Activated CD8-positive, alpha-beta memory T cell treated with anti-CD3 and anti-CD28 coated beads for 1 hour (primary cell): ENCODE measurements at places on chromosomes 2 and 18.

DNA sequence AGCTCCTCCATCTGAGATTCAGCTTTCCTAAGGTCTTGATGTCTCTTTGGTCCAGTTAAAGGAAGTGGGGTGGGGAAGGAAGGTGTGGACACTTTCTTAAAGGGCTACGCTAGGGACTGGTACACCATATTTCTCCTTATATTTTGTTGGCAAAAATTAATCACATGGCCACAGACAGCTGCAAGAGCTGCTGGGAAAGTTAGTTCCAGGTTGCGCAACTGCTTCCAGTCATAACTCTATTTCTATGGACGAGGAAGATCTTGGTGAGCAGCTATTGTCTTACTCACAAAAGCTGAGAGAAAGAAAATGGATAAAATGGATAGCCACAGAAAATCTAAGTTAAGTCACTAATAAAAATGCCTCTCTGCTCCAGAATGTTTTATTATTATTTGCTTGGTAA, 60.7 kb upstream of the PPM1B start:
- no peak for DNase-seq

DNA sequence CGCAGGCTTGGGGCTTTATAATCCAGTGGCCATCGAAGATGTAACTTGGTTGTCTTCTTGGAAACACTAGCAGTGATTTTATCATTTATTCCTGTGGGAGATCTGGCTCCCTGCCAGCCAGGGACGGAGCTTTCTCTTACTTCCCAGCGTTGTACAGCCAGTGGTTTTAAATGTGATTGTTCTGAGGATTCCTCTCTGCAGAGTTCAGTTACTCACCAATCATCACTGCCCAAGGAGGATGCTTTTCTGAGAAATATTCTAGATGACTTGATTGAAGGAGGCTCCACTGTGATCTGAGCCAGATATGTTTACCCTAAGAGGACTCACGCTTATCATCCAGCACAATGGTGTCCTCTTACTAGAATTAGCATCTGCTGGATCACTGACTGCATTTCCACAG, 744.3 kb downstream of the RNF144A start:
- DNase-seq = no peak

DNA sequence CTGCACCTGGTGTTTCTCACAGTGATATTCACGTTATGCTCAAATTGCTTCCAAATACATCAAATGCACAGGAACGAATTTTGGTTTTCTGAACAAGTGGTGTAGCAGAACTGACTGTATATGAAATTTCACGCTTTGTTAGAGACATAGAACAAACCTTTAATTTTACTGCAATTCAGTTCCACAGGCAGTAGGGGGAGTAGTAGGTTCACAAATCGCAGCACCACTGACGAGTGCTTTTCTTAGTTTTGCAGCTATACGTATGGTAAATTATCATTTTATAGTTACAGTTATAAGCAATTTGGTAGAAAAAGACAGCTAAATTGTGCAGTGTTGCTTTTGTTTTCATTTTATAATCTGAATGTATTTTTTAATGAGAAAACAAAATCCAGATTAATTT, 113.3 kb downstream of the KIAA1328 start:
- DNase-seq = no peak

DNA sequence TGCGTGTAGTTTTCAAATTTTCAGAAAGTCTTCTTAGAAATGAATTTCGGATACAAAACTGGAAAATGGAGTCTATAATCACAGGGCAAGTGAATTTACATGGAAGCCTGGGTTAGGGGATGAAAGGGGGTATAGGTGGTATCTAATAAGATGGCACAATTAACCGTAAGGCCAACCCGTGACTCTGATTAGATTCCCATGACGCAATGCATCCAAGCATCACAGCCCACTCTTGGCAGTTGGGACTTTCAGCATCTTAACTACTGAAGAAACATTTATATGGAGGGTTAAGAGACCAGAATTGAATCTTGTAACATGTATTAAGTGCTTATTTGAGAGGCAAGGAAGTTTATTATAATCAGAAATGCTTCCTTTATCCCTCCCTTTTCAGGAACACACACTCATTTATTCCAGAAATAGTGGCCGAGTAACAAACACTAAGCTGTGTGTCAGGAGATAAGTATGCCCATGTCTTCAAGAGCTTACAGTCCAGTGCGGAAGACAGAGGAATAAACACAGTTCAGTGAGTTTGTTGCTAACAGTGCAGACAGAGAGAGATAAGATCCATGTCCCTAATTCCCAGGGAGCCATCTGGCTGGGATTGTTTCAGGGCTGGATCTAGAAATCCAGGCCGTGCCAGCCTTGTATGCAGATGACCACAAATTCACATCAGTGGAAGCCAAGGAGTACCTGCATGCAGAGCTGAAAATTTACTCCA, 151.2 kb downstream of the ANTXR1 start:
- DNase-seq = no peak

- DNase-seq = no peak
Measured at GRCh38 chr18:10913919-10914318, 235.4 kb downstream of the PIEZO2 start.

DNA sequence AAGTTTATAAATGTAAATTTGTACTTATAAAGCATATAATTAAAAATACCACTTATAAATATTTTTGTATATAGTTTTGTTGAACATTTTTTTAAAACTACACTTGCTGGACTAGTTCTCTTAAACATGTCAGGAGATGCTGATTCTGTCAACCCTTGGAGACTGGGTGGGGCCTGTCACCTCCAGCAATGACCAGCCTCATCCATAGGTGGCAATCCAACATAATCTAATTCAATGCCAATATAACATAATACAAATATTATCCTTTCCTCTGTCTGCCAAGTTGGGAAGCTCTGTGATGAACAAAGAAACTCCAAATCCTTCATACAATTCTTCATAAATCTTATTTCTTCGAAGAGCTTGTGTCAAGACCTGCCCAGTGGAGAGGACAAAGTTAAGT, 140.4 kb downstream of the RBMS1 start:
- DNase-seq = no peak

- no peak for DNase-seq
Measured at GRCh38 chr2:28544036-28544346, 48.1 kb downstream of the PLB1 start.

DNA sequence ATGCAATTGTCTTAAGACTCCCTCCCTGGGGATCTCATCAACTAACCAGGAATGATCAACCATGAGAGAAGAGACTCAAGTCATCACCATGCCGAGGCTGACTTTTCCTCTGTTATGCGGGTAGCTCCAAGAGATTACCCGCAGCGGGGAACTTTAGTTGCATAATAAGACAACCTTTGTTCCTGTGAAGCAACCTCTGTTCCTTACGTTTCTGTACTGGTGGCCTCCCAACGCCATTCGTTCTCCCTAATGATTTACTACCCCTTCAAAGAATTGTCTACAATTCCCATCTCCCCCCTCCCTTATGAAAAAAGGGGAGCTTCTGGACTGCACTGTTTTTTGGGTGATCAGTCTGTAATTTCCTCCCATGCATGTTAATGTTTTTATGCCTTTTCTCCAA, 66.1 kb upstream of the LRPPRC start:
- DNase-seq = no peak

DNA sequence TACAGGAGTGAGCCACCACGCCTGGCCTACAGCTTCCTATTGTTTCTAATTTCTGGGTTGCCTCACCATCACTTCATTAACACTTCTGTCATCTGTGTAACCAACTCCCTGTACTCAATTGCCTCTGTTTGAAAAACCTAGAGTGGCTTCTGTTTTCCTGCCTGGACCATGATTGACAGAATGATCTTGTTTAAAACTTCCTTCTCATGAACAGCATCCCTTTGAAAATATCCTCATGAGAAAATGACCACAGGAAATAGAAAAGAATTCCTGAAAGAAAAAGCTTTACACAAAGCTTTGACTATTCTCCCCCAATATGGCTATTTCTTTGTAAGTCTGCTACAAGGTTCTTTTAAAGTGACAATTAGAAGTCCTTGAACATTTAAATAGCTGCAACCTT, 672.3 kb downstream of the ARHGAP15 start:
- no peak for DNase-seq

- no peak for DNase-seq
Measured at GRCh38 chr2:119011162-119011909, 69.3 kb downstream of the MARCO start.

DNA sequence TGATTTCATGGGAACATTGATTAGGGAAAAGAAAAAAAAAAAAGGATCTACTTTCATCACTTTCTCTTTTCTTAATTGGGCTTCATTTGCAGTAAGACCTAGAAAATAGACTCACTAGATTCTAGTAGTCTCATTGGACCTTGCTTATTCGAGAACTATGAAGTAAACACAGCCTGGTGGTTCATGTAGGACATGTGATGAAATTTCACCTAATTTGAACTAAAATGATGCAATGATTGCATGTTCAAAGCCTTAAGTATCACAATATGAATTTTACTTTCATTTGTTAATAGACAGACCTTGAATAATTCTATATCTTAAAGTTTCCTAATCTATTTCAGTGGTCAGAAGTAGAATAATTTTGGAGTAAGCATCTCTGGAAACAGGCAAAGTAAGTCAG, 688.9 kb upstream of the NRXN1 start:
- no peak for DNase-seq

DNA sequence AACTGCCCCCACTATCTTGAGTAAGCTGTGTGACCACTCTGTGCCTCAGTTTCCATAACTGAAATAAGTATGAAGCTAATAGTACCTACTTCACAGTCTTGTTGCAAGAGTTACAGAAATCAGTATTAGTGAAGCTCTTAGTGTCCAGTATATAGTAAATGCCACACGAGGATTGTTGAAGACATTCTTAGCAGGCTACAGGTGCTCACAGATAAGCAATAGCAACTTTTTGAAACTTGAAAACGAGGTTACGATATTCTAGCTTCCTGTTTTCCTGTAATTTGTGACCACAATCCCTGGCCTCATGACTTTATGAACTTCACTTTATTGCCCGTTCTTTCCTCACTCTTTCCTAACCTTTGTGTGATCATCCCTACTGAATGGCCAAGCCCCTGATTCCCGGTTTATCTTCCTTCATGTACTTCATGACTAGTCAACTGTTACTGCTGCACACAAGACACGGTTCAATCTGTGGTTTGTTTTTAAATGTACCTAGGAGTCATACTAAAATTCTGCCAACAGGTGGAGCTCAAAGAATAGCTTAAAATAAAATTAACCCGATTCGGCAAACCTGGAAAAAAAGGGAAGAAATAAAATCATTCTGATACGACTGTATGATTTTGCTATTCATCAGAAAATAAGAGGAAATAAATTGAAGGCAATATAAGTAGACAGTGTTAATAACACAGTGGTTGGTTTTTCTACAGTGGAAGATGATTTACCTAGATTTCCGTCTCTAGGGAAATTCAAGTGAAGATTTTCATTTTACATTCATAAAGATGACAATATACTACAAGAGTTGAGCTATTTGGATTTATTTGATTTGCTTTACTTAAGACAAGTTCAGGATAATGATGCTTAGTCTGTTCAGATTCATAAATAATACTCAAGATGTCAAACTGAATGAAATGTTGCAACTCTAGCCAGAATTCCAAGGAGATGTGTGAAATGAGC, 38.1 kb upstream of the STAT1 start:
- no peak for DNase-seq

DNA sequence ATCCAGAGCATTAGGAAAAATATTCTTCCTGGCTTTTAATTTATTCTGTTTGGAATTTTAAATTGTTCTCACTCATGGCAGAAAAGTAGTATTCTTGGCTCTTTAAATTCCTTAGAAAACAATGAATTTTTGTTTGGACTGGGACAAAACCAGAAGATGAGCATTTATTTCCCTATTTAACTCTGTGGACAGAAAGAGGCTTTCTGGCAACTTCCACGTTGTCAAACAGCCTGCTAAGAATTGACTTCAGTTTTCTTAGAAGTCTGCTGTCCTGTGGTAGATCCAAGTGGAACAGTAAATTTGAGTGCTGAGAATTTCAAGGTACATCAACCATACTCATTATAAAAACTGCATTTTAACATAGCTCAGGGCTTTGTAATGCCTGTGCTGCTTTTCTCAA, 83.8 kb downstream of the MGAT5 start:
- DNase-seq = no peak

DNA sequence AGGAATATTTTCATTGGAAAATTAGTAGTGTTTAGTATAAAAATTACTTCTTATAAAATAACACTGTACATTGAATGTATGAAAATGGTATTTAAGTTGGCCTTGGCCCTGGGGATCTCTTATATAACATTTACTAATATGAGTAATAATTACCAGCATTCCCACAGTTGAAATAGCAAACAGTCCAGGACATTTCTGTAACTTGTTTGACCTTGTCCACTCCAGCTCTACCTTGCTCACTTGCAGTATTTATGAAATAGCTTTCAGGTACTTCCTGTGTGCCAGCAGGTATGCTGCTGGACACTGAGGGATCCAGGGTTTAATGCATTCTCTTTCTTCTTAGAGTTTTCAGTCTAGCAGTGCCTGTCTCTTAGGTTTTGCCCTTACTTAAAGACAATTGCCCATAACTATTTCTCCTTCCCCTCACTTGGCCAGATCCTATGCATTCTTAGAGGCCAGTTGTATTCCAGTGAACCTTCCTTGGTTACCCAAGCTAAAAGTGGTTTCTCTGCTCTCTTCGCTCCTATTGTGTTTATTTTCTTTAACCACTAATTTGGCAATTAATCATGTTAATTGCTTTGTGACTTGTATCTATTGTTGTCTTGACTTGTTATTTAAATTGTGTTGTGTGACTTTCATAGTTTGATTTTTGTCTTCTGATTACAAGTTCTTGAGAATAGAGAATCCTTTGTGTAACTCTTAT, 25.9 kb downstream of the BABAM2 start:
- DNase-seq = no peak

- no peak for DNase-seq
Measured at GRCh38 chr18:76277801-76278200, 217.2 kb downstream of the ZNF516 start.

DNA sequence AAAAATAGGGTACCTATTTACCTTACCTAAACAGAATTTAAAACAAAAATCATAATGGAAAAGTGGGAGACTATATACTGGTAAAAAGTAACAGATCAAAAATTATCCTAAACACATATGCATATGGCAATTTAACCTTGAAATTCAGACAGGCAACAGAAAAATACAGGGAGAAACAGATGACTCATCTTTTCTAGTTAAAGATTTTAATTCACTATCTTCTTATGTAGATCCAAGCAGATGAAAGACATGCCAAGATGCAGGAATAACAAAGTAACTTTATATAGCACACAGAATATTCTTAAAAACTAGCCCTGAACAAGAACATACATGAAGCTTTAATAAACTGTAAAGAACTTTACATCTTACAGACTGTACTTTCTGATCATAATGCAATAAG, 30.9 kb downstream of the PRPF40A start:
- DNase-seq = no peak

DNA sequence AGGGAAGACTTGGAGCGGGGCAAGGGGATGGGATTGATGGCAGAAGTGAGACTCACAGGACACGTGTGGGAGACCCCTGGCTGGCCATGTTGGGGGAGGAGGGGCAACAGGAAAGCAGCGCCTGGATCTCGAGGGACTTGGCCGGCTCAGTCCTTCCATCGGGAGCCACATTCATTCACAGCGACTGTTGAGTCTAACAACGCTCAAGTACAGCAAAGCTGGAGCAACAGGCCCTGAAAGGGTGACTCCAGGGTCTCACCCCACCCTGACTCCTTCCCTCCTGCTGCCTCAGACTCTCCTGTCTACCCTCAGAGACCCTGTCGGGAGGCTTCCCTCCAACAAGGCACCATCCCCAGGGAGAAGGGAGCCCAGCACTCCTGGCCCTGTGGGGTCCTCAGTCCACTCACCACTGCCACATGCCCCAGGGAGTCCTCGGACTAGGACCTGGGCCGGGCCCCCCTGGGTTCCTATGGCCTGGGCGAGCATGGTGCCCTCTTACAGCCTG, 14.8 kb upstream of the ALPI start:
- no peak for DNase-seq
